Endodermal cell (in vitro differentiated cells): ENCODE measurements at places on chromosomes 4 and X.

- DNase-seq, result no peak
These were observed 29.0 kb upstream of the PSAPL1 start for GRCh38 chr4:7463566-7464258.

- peak; percentile 75 for DNase-seq
These were observed 629.1 kb upstream of the ATOH1 start for GRCh38 chr4:93199492-93199891.

DNA sequence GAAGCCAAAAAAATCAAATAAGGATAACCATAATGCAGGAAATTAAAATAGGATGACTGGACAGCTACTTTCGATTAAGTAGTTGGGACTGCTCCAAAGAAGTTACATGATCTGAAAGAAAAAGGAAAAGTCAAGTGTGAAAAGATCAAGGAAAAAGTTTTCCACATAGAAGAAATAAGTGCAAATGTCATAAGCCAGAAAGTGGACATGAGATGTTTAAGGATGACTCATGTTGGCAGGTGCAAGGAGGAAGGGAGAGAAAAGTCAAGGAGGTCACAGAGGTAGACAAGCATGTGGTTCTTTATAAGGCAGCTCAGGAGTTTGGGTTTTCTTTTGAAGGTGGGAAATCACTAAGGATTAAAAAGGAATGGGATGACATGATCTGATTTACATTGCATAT is 89.8 kb upstream of the GPRIN3 start:
- DNase-seq, result no peak

DNA sequence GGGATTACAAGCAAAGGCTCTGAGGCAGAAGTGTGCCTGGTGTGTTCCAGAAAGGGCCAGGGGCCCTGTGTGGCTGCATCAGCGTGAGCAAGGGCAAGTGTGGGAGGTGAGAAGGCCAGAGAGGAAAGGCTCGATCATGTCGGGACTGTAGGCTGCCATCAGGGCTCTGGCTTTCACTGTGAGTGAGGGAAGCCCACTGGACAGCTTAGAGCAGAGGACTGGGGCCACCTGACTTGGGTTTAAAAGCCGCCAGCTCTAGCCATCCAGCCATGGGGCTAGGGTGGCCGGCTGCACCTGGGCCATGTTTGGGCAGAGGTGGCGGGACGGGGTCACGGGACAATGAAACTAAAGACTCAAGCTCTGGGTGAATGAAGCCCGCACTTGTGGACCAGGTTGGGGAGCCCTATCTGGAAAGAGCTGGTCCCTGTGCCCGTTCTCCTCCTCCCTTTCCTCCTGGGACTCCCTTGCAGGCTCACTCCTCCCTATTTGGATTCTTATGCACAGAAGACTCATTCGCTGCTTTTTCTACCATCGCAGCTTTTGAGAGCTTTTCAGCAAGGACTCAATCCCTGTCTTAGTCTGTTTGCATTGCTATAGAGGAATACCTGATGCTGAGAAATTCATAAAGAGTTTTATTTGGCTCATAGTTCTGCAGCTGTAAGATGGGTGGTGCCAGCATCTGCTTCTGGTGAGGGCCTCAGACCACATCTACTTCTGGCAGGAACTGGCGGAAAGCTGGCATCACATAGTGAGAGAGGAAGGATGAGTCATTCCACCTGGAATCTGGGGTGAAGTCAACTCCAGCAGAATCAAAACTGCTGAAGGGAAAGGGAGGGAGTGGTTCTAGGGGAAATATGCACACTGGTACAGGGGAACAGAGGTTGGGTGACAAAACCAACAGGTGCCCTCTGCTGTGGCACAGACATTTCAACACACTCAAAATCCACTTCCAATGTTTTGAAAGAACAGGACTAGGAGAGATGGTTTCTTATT is 15.3 kb downstream of the CTAG1B start:
- DNase-seq, result no peak

DNA sequence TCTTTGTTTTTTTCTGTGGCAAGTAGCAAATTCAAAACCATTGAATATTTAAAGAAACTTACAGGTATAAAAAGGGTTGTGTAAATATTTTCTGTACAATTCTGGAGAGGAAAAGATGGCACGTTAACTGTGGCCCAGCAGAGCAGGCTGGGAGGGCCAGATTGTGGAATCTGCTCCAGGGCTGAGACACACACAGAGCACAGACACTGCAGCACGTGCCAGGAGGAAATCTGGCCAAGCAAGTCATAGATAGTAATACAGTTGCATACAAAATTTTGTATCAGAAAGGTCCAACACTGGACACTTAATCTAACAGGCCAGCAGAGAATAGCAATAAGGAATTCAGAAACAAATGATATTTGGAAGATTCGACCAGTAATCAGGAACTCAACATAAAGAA is 763.7 kb downstream of the PDHA2 start:
- no peak for DNase-seq

DNA sequence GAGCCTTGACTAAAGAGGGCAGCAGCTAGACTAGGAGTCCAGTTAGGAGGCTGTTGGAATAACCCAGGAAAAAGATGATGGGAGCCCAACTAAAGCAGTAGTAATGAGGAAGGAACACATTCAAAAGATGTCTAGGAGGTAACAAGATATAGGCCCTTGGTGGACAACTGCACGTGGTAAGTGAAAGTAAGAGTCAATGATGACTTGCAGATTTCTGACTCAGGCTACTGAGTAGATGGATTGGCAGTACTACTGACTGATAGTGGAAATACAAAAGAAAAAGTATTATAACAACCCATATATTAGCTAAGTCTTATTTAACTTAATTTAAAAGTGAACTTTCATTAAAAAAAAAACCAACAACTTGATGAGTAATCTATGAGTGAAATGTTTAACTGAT is 74.0 kb downstream of the PAK3 start:
- DNase-seq, result no peak

DNA sequence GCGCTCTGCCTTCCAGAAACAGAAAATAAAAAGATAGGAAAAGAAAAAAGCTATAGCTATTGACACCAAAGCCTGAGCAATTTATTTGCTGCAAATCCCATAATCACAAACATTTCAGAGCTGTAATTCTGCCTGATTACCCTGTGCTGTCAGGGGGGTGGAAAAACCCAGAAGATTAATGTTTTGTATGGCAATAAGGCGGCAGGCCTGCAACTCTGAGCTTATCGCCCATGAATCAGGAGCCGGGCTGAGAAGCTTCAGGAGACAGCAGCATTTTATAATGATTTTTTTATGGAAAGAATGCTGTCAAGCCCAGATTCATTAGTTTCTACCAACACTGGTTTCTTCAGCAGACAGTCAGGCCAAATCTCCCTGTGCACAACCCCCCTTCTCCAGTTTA is 82.6 kb upstream of the TMEM164 start:
- no peak for DNase-seq

DNA sequence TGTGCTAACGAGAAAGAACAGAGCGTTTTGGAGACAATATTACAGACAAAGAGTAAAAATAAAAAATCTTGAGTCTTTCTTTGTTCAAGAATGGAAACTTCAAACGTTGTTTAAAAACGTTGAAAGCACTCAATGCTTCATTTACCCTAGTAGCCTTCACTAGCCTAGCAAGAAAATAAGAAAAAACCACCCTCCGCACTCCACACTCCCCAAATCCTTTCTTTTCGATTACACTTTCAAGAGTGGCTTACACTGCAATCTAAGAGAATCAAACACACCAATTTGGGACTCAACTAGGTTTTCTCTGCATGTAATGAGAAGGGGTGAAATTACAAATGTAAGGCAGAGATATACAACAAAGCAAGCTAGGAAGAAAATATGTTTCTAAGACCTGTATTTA is 4.7 kb downstream of the TMSB4X start:
- no peak for DNase-seq

DNA sequence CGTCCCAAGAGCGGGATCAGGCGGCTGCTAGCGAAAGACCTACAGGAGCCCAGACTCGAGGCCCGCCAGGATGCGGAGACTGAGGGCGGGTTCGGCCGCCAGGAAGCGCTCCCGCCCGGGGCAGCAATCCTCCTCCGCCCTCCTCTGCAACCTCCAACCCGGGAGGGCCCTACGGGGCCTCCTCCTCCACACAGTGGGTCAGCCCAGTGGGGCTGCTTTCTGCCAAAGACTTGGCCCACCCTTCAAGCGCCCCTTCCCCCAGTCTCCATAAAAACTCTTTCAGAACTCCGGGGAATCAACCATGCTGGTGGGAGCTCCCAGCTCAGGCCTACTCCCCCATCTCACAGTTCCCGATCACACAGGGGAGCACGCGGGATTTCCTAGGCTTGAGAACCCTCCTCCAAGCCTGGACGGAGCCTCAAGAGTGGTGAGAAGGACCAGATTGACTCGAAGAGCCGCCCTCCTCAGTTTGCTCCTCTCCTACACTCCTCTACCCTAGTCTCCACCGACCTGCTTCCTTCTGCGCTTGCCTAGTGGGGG is 77.5 kb downstream of the RLIM start:
- peak; percentile 80 for DNase-seq

DNA sequence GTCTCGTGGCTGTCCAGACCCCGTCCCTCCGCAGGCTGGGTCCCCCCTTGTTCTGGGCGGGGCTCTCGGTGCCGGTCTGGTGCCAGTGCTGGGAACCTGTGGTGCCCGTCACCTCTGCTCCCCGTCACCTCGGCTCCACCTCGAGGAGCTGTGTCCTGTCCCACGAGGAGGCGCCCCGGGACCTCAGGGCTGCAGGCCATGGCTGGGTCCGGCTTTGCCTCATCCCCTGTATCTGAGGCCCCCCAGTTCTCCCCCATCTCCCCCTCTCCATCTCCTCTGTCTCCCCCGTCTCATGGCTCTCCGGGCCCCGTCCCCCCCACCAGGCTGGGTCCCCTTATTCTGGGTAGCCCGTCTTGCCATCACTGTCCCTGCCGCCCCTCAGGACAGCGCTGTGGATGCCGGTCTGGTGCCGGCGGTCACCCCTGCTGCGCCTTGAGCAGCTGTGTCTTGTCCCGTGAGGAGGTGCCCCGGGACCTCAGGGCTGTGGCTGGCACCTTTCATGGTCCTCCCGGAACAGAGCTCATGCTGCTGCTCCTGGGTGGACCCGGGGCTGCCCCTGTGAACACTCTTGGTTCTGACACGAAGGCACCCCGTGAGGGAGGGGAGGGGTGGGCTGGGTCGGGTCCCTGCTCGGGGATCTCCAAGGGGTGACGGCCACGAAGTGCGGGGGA is 13.4 kb upstream of the GTPBP6 start:
- no peak for DNase-seq

DNA sequence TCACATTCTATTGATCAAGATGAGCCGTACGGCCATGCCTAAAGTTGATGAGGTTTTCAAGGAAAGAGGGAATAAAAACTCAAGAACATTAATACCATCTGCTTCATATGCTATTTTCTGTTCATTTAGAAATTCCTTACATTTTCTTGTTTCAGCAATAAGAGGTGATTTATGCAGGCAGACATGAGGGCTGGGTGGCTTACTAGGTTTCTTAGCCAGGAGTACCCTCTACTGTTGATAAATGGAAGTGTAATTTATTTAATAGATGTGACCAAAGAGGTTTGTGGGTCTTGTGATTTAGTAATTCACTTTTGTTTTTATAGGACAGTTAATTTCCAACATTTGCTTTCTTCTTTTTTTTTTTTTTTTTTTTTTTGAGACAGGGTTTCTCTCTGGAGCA is 6.4 kb upstream of the SMIM9 start:
- no peak for DNase-seq

DNA sequence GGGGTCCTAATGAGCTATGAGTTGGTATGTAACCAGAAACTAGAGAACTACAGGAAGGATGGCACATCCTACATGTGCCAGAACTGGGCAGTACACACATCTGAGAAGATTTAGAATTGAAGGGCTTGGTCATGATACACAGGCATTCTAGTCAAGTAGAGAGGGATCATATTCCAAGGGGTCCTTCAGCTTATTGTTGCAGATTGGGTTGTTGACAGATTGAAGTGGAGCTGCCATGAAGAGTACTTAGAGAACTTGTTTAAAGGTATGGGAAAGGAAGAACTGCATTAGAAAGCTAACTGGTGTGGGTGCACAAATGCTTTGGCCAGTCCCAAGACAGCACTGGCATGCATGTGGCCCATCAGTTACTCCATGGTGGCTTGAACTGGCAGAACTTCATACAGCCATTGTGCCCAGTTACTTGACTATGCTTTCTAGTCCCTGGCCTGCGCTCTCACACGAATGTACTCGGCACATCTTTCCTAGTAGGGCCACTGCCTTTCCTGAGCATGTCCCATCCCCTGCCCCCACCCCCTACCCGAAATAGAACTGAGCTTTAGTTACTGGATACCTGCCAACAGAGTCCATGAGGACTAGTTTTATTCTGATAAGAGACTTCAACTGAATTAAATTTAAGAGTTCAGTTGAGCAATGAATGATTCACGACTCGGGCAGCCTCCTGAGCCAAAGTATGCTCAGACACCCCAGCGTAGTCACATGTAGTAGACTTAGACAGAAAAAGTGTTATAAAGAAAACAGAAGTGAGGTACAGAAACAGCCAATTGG is 64.0 kb downstream of the CCNG2 start:
- DNase-seq, result no peak

- DNase-seq, result no peak
These were observed 136.8 kb downstream of the TECRL start for GRCh38 chr4:64272432-64272831.

DNA sequence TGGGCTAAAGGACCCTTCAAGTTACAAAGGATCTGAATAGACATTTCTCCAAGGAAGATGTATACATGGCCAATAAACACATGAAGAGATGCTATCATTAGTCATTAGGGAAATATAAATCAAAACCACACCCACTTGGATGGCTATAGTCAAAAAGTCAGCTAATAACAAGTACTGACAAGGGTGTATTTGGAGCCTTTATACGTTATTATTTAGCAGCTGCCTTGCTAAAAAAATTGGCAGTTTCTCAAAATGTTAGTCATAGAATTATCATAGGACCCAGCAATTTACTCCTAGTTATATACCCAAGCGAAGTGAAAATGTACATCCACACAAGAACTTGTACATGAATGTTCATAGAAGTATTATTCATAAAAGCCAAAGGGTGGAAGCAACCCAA is 112.7 kb upstream of the DUSP21 start:
- no peak for DNase-seq

DNA sequence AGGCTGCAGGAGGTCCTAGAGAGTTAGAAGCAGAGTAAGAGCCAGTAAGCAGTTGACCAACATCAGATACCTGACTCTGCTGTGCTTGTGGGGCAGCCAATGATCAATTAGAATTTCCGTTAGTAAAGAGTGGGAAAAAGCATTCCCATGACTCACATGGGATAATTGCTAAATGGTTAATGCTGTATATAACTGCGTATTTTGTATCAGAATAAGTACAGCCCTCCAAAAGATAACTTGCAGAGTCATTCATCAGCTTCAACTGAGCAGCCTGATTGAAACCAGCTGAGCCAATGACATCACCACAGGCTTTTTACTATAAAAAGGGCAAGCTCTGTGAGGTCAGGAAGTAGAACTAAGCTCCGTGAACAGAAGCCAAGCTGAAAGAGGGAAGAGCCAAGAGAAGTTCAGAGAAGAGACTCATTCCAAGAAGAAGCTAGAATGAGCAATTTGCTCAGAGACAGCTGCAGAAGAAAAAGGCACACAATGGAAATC is 67.9 kb downstream of the PPP3CA start:
- DNase-seq, result no peak
